ENCODE measurements at places on chromosomes 4 and X. TPM values are rescaled to one million over a fixed set of nuclear protein-coding genes. Genes with fewer than 3 reads are reported as not detected.

The PLXNB3 gene
- total RNA-seq, result 4.2 TPM

The EIF2S3 gene
- total RNA-seq, result 373 TPM

The MAGEA1 gene
- total RNA-seq, result not detected

The GAGE12E gene
- total RNA-seq, result not detected

The LRIT3 gene
- total RNA-seq, result not detected

The PCDH11X gene
- not detected for total RNA-seq

The TNIP3 gene
- 0.38 TPM for total RNA-seq

The MTTP gene
- total RNA-seq, result under 0.01 TPM

The PLK4 gene
- 19.6 TPM for total RNA-seq

The SSX3 gene
- not detected for total RNA-seq

The CITED1 gene
- total RNA-seq, result not detected

The CEP44 gene
- 21.1 TPM for total RNA-seq

The PCDH18 gene
- total RNA-seq, result 47.0 TPM

The PCDH7 gene
- total RNA-seq, result 1.4 TPM

The TCP11X1 gene
- total RNA-seq, result not detected

The PGAM4 gene
- not detected for total RNA-seq

The FGFBP2 gene
- not detected for total RNA-seq

The WAS gene
- total RNA-seq, result 0.28 TPM

The SPOCK3 gene
- 2.0 TPM for total RNA-seq

The ARHGAP36 gene
- not detected for total RNA-seq

The CT47B1 gene
- not detected for total RNA-seq

The YIPF7 gene
- not detected for total RNA-seq

The ABLIM2 gene
- 1.5 TPM for total RNA-seq

The BTK gene
- not detected for total RNA-seq

The CISD2 gene
- total RNA-seq, result 29.5 TPM
